Neural cell (in vitro differentiated cells): ENCODE measurements at places on chromosomes 4 and X. TPM values are rescaled to one million over a fixed set of nuclear protein-coding genes. Genes with fewer than 3 reads are reported as not detected.

CYLC1 gene
- not detected in 2 replicates for polyA plus RNA-seq

APOO gene
- polyA plus RNA-seq = 32.7 and 42.5 TPM in 2 replicates

NXF2 gene
- not detected in 2 replicates for polyA plus RNA-seq

MID1 gene
- 16.6 and 17.6 TPM in 2 replicates for polyA plus RNA-seq

RENBP gene
- polyA plus RNA-seq = 0.89 and 2.5 TPM in 2 replicates

DCX gene
- polyA plus RNA-seq = 180 and 206 TPM in 2 replicates

RAB41 gene
- polyA plus RNA-seq = not detected in 2 replicates
